ENCODE measurements at places on chromosomes 4 and X.

DNA sequence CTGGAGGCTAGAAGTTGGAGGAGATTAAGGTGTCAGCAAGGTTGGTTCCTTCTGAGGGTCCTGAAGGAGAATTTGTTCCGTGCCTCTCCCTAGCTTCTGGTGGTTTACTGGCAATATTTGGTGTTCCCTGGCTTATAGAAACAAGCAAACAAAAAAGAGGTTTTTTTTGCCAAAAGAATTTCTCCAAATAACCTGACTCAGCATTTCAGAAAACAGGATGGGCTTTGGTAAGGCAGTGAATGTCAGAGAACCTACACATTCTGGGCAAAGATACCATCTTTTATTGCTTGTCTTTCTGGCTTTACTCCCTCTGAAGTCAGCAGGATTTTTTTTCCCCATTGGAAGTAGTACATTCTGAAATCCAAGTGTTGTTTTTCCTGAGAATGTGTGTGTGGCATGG, 93.3 kb upstream of the TBC1D9 start:
- no peak for DNase-seq

- no peak for DNase-seq
Observed at GRCh38 chr4:113707048-113707447, 54.5 kb downstream of the CAMK2D start.

DNA sequence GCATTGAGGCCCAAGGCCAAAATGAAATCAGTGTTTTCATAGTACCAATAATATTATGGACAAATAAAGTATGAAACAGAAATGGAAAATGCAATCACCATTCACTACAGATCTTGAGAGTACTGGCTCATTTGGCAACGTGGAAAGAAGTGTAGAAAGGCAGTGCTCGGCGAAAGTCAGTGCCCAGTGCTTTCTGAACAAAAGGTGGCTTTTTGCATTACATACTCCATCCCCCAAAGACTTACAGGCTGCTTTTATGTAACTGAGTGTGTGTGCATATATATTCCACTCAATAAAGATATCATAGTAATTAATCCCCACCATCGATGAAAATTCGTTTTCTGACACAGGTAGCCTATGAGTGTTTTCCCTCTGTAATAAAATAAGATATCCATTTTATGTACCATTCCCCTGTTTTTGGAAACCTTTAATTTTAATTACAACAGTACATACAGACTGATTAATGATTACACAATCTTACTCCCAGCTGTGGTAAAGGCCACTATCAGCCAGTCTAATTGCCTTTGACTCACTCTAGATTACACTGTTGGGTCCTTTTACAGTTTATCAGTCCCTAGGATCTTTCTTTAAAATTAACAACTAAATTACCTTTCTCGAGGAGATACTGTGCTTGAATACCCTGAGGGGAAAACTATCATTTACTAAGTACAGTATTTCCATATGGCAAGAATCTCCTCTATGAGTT, 65.9 kb downstream of the MAD2L1 start:
- no peak for DNase-seq

- DNase-seq: no peak
Observed at GRCh38 chrX:2315434-2315833, 185.3 kb downstream of the DHRSX start.

DNA sequence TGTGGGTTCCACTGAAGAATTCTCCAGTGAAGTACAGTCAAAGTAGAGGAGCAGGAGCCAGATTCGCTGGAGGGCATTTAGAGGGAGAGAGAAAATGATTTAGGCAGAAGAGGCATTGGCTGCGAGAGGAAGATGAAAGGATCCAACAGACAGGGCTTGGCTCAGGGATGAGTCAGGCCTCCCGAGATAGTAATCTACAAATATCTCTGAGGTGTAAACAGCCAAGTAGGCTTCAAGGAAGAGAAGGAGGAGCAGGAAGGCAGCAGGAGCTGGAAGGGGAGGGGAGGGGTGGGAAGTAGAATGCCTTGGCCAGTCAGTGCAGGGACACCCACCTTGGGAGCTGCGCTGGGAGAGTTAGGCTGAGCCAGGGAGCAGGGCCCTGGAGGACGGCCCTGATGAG, 55.5 kb downstream of the PJA1 start:
- DNase-seq: no peak

- no peak for DNase-seq
Observed at GRCh38 chr4:122668241-122668640, 47.4 kb upstream of the IL21 start.

DNA sequence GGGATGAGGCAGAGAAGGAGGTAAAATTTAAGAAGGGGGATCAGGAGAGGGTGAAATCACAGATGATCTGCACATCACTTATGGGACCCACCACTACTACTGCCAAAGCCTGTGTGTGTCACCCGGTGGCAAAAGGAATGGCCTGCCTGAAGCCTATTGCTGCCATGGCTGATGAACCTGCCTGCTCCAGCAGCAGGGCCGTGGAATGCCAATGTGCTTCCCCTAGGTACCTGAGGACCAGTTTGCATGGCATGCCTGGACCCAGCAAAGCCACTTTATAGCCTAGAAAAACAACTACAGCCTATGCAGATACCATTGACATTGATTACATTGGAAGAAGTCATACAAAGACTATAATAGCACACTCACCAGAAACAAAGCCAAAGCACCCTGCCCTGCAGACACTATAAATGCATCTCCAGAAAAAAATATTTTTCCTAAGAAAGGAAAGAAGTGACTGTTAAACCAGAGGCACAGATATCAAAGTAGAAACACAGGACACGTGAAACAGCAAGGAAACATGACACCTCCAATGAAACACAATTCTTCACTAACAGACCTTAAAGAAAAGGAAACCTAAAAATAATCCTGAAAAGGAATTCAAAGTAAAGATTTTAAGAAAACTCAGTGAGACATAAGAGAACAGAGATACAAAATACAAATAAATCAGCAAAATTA, 680.7 kb upstream of the GRID2 start:
- no peak for DNase-seq

- DNase-seq: peak; percentile 5
Observed at GRCh38 chrX:20224814-20225487, 41.8 kb downstream of the RPS6KA3 start.

DNA sequence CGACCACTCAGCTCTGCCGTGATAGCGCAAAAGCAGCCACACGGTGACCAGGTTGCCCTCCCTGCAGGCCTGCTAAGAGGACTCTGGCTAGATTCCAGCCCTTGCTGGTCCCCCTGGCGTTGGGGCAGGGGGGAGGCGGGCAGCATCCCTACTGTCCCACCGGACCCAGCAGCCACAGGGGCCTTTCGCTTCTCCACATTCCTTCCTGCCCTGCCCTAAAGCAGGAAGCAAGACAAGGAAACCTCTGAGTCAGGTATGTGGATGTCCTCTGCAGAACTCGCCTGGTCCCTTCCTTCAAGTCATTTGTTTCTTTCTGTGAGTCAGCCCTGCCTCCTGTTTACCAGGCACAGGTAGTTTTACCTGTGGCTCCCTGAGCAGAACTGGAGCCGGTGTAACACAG, 60.2 kb upstream of the CLDN34 start:
- DNase-seq: no peak

- DNase-seq: no peak
Observed at GRCh38 chr4:24971192-24971591, 58.4 kb upstream of the CCDC149 start.

GRCh38 chr4:148030193-148030873, 298.4 kb downstream of the ARHGAP10 start:
- DNase-seq: no peak

- no peak for DNase-seq
Observed at GRCh38 chr4:169188204-169188603, 82.6 kb downstream of the SH3RF1 start.

DNA sequence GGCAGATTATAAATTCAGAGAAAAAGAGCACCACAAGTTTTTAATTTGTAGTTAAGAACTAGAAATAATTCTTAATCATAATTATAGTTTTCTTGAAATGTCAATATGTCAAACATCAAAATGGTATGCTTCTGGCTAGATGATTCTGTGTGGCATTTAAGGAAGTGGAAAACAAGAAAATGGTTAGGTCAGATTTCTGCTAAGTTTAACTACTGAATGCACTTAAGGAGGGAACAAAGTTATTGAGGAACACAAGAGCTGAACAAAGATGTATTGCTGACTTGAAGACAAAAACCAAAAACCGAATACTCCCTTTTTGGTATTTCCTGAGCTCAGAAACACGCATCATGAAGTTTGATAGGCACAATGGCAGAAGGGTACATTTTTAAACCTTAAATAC, 58.7 kb upstream of the GPR34 start:
- DNase-seq: no peak

DNA sequence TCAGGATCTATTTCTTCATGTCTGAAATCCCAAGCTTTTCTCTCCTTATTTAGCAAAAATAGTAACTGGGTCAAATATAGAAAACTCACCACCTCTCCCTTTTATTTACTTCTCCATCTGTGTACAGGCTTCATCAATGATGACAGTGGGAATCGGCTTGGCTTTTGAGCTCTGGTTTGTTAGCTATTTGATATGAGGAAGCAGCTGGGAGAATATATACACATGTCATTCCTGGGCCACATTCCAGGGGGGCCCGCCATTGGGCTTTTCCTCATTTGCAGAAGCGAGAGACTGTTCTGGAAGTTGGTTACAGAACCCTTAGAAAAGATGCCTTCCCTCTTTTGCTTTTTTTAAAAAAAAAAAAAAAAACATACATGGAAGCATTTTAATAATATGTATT, 107.4 kb upstream of the F9 start:
- DNase-seq: no peak

- DNase-seq: no peak
Observed at GRCh38 chr4:8394061-8394519, 46.4 kb downstream of the ACOX3 start.
